ENCODE measurements at places on chromosomes 3 and 15.

DNA sequence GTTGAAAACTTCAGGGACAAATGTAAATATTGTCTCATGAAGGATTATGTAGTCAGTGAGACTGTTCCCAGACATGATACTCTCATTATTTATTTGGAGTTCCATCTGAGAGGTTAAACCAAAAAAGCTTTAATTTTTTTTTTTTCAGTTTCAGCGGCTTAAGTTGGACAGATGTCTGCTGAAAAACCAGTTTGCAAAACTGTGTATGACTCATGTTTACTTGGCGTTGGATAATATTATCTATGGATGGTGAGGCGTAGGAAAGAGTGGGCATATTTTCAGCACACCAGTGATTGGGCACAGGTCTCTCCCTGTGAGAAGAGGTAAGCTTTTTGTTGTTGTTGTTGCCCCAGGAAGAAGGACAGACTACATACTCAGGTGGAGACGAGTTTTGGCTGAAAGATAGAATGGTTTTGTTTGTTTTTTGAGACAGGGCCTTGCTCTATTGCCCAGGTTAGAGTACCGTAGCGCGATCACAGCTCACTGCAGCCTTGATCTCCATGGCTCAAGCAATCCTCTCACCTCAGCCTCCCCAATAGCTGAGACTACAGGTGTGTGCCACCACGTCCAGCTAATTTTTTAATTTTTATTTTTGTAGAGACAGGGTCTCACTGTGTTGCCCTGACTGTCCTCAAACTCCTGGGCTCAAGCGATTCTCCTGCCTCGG is 16.4 kb upstream of the ANXA2 start:
- peak; percentile 71 for DNase-seq

GRCh38 chr3:12180631-12181030 is 21.9 kb upstream of the TIMP4 start:
- DNase-seq: no peak

GRCh38 chr3:52280050-52280461 is 1.6 kb upstream of the WDR82 start:
- DNase-seq: no peak

DNA sequence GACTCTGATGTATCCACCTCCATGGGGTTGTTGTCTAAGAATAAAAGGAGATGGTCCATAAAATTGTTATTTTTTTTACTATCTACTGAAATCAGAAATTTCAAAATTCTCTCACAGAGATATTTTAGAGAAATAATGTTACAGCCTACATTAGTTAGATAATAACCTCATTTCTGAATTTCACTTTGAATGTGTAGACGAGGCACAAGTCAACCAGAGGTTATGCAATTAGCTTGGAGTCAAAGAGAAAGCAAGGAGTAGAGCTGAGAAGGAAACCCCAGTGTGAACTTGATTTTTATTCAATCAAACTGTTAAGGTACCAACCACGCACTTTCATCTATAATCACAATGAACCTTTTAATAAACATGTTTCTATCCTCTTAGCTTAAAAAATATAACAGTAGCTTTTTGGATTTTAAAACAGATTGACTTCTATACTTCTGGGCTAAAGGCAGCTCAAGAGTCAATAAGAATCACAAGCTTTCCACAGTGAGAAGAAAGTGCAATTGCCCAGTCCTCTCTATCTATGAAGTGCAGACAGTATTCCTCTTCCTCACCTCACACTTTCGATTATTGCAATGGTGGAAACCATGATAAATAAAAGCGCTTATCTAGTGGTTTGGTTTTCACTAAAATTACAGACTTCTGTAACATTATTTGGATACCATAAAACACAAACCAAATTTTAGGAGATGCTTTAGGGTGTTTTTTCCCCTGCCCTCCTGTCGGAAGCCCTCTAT is 403.2 kb downstream of the ZBTB20 start:
- no peak for DNase-seq

- no peak for DNase-seq
Measured at GRCh38 chr3:194518652-194519051, 31.9 kb upstream of the ATP13A3 start.

DNA sequence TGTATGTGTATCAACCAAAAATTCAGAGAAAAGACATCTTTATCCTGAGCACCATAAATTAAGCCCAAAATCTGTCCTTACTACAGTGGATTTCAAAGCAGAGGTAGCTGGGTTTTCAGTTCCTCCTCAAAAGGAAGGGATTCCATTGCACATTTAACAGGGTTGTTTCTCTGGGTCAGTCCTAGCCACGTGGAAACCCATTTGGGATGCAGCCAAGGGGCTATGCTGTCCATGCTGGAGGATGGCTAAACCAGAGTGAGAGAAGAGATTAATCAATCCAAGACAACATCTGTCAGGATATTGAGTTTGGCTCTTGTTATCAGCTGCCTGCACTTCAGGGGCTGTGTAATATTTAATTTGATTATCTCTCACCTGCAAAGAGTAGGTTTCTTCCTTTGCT is 28.1 kb downstream of the LSAMP start:
- no peak for DNase-seq

GRCh38 chr3:38620236-38620635 is 29.3 kb downstream of the SCN5A start:
- no peak for DNase-seq

- DNase-seq: no peak
Measured at GRCh38 chr3:42906848-42907183, 874 bp downstream of the ZNF662 start.

- DNase-seq: no peak
Measured at GRCh38 chr3:149625795-149626194, 32.0 kb downstream of the WWTR1 start.

GRCh38 chr3:154316974-154317767 is 7.1 kb downstream of the DHX36 start:
- no peak for DNase-seq

GRCh38 chr3:117510396-117510795 is 800.8 kb downstream of the TUSC7 start:
- no peak for DNase-seq

DNA sequence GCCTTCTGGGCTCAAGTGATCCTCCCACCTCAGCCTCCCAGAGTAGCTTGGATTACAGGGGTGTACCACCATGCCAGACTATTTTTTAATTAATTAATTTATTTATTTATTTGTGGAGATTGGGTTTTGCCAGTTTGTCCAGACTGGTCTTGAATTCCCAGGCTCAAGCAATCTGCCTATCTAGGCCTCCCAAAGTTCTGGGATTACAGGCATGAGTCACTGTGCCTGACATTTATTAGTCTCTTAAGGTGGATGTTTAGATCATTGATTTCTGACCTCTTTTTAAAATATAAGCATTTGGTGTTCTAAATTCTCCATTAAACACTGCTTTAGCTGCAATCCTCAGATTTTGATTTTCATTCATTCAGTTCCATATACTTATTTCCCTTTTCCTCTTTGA is 15.6 kb downstream of the FBXW12 start:
- DNase-seq: no peak

GRCh38 chr3:113002679-113003078 is 11.9 kb downstream of the GTPBP8 start:
- DNase-seq: no peak

DNA sequence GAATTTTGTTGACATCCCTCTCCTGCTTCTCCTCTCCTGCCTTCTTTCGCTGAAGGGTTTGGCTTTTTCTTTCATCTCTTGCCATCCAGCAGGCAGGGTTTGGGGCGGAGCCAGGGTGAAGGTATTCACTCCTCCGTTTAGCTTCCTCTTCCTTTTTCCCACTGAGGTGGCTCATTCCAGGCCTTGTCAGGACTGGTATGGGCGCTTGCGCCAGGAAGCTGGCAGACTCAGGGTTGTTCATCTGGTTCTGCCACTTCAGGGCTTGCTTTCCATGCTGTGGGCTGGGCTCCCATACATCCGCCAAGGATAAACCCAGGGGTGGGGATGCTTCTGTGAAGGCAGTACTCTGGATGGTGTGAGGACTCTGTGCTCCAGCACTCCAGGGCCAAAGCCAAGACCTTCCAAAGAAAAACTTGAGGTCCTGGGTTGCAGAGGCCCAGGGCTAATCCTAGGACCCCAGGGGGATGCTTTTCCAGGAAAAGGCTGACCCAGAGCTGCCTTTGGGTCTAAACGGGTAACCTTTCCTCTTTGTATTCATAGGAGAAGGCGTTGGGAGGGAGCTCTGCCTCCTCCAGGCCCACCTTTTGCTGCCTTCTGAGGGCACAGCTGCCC is 7.7 kb upstream of the AMOTL2 start:
- no peak for DNase-seq

GRCh38 chr15:95693917-95694316 is 636.6 kb upstream of the NR2F2 start:
- no peak for DNase-seq

GRCh38 chr3:38247366-38248035 is 18.1 kb upstream of the SLC22A13 start:
- DNase-seq: no peak

DNA sequence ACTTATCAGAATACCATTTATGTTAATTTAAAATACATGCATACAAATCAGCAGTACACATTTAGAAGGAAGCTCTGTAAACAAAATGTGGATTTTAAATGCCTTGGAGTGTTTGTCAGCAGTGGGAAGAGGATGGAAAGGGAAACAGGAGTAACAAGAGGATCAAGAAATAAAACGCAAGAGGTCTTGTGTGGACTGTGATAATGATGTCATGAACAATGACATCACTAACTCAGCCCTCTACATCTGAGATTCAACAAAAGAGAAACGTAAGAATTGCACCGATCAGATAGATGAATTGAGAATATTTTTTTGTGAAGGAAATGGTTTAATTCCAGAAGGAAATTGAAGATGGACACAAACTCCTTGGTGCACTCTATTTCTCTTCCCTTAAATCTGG is 44.0 kb upstream of the CNOT10 start:
- DNase-seq: no peak

DNA sequence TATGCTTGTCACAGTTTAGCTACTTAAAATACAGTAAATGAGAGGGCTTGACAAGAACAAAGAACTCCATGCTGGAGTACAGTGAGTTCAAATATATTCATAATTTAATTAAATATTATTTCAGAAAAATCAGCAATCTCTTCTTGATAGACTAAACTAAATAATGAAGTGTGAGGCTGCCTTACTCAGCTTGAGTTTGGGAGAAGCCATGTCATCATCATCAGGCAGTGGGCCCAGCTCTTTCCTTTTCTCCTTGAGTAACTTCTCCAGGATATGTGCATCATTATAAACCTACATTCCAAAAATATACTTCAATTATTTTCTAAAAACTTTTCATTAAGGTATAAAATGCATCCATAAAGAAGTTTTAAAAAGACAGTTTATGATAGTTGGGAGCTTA is 70.5 kb downstream of the PBRM1 start:
- no peak for DNase-seq

- no peak for DNase-seq
Measured at GRCh38 chr3:7437231-7437630, 576.3 kb downstream of the GRM7 start.

DNA sequence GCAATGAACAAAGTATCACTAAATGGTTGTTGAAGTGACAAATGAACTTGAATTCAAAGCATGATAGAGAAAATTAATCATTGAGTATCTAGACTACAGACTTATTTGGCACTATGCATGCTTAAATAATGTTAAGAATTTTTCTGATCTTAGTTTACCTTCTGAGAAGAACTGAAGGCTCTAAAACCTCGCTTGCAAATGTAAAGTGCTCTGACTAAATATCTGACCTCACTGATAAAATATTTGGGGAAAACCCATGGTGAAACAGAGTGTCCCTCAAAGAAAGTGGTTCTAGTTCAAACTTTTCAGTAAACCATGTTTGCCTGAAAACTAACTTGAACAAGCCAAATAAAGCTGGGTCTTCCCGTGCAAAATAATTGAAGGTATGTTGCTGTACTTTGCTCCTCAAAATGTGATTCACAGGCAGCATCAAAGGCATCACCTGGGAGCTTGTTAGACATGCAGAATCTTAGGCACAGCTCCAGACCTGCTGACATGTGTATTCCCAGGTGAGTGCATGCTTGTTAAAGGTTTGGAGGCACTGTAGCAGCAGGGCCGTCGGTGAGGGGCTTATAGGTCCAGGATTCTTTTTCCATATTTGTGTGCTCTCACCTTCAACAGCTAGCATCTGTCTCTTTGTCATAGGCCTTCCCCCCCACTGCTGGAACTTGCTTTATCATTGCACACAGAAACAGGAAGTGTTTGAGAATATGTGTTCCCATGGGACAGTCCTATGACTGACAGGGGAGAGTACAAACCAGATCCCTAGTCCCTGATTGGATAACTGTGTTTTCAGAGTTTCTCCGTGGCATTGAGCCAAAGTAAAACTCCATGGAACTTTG is 524.2 kb upstream of the LMCD1 start:
- no peak for DNase-seq

DNA sequence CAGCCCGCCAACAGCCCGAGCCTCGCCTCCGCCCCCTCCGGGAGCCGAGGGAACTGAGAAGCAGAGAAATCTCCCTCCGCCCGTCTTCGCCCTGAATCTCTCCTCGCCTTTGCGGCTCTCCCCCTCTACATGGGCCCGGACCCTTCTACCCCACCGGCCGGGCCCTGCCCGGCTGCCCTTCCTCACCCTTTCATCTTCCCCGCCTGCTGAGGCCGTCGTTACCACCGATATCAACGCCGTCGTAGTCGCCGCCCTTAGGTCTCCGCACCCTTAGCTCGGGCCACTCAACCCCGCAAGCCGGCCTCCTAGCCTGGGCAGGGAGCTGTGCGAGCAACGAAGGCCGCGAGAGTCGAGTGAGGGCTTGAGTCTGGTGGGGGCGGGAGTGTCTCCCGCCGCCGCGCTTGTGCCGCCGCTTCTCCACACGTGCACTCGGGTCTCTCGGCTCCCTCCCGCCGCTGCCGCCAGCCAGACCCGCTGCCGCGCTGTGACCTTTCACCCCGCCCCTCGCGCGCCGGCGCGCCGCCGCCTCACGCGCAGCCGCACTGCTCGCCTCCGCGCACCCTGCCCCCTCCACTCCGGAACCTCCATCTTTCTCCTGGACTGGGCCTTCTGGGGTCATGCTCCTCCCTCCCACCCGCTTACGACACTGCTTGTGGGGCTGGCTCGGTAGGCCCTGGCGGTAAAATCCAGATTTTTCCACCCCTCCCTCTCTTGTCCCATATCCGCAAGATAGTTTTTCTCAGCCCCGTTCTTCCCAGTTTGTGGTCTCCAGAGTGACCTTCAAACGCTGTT is at the start of gene NAA50:
Gene NAA50 (minus strand): TSS at position 494 of the 792 bp plus-strand sequence. CDS start 300 bp downstream, at position 194.
- peak; percentile 89 for DNase-seq

- no peak for DNase-seq
Measured at GRCh38 chr3:106421909-106422308, 553.1 kb upstream of the CBLB start.

DNA sequence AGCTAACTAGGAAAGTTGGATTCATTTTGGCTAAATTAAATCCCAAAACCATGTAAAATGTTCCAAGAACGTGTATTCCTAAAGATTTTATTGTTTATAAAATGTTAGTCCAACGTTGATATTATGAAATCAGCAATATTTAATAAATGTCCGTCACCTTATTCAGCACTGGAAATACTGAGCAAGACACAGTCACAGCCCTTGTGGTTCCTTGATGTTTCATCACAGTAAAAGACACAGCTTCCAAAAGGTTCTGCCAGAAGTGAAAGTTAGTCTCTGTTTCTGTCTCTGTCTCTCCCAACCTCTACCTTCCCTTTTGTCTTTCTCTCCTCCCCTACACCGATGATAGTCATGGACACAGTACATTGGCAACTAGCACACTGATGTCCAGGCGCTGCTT is 82.2 kb upstream of the BOC start:
- DNase-seq: no peak
